ENCODE measurements at places on chromosomes 11 and 22.

DNA sequence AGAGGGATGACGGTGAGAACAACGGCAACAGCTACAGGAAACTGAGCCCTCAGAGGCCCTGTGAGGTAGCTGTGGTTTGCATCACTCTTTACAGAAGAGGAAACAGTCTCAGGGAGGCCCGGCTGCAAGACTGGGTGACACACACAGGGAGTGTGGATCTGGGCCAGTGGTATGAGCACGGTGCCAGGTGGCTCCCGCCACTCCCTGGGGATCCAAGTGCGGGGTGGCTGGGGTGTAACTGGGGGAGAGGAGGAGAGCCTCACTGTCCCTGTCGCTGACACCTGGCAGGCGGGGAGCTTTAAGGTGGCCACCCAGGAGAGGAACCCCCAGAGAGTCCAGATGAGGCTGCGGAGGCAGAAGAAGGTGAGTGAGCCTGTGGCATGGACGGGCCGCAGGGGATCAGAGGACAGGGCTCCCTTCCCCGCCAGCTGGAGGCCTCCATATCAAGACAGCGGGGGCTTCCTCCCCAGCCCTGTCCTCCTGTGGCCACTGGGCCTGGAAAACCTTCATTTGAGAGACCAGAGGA lies 5.6 kb downstream of the RGL4 start:
- DNase-seq, result peak; percentile 91

DNA sequence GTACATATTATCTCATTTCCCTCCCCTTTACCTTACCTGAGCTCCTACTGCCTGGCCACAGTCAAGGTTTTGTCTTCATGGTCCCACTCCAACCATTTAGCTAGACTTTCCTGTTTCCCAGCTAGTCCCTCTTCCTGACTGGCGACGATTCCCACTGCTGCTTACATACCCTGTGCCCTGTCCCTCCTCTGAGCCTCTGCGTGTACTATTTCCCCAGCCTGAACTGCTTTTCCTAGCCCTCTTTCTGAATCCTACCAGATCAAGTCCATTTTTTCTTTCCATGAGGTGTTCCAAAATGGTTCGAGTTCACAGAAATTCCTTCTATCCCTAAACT lies 23.4 kb downstream of the MRPL16 start:
- no peak for DNase-seq

DNA sequence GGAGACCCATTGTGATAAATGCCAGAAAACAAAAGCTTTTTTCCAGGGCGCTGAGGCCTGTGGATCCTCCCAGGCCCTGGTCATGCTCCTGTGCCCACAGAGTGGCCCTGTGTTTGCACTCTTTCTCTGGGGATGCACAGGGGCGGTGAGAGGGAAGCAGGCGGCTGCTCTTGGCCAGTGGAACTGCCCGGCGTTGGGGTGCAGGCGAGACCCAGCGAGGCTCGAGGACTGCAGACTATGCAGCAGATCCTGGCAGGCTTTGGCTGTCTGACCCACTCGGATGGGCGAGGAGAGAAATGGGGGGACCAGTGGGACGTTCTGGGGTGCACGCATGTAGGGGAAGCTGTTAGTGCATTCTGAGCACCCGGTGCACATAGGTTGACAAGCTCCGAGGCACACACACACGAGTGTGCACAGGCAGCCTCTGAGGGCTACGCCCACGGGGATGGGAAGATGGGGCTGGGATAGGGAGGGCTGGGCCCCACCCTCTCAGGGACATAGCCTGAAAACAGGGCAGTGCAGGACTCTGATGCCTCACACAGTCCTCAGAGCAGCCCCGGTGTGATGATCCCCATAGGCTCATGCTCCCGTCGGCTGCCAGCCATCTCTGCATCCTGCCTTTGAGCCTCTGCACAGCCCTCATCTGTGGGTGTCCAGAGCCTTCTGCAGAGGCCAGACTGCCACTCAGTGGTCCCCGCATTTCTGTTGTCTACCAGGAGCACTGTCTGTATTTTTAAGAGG lies 1233.5 kb downstream of the BRD1 start:
- no peak for DNase-seq

DNA sequence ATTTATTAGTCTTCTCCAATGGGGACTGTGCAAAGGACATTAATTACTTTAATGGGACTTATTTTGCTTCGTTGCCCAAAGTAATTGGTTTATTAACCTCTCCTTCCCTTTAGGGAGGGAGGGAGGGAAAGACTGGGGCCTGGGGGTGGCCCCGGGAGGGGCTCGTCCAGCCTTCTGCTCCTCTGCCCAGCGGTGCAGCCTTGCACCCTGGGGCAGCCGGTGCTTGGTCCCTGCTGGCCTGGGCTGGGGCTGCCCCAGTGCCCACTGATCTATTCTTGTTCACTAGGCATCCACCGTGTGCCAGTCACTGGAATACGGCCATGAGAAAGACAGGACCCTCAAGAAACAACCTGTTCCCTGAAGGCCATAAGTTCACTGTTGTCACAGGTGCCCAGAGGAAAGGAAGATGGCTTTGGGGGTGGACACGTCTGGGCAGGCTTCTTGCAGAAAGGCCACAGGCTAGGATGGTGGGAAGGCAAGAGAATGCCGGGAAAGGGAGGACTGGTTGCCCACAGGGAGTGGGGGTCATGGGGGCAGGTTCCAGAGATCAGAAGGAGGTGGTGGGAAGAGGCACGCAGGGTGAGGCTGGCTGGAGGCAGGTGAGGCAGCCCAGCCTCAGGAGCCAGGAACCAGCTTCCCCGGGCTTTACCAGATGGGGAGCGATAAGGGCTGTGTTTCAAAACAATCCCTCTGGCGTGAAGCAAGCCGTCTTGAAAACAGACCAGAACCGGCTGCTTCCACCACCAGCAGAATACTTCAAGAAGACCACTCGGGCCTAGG lies 47.6 kb upstream of the KCNQ1OT1 start:
- DNase-seq, result no peak

GRCh38 chr11:3879967-3880542 lies 24.6 kb downstream of the STIM1 start:
- DNase-seq, result no peak

DNA sequence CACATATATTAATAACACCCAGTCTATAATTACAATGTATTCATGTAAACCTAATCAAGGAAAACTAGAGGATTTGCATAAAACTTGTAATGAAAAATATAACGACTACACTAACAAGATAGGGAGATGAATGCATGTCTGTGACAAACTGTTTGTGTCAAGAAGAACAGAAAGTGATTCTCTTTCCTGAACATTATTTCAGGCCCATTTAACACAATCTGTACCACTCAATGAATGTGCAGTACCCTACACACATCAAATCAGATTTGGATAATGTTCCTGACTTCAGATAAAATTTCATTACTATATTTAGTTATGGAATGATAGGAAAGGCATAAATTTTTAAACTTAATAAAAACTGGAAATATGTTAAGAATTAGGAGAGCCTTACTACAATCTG lies 93.1 kb downstream of the CADM1 start:
- no peak for DNase-seq

GRCh38 chr11:70470127-70470526 lies 71.8 kb downstream of the CTTN start:
- DNase-seq, result no peak

DNA sequence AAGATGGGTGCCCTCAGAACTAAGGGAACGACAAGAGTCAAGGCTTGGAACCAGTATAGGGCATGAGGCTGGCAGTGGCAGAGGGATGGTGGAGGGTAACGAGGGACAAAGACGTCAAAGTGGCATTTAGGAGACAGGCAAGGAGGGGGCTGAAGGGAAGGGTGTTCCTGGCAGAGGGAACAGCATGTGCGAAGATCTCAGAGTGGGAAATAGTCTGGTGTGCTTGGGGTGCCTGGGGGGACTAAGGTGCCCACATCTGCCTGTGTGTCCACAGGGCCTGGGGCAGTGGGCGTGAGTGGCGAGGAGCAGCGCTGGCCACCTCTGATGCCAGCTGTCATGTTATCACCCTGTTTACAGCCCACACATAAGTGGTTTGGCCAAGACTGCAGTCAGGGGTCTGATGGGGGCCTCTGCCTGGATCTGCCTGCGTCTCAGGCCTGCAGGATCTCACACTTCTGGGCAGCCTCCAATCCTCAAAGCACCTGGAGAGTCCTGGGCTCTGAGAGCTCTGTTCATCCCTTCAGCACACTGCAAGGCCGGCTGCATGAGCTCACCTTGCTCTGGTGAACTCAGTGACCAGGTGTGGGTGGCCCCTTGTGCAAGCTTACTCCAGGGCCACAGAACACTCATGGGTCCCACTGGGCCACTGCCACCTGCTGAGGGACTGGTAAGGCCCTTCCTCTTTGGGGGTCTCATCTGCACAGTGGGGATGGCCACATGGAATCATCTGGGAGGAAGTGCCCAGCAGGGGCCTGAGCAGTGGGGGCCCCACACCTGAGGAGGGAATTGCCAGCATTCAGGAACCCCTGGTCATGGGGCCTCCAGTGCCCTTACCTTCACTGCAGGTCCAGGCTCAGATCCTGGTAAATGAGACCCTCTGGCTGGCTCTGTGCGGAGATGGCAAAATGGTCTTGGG lies 89.7 kb upstream of the SHISAL1 start:
- DNase-seq, result no peak

GRCh38 chr22:47452184-47452583 lies 689.7 kb downstream of the TBC1D22A start:
- peak; percentile 23 for DNase-seq

DNA sequence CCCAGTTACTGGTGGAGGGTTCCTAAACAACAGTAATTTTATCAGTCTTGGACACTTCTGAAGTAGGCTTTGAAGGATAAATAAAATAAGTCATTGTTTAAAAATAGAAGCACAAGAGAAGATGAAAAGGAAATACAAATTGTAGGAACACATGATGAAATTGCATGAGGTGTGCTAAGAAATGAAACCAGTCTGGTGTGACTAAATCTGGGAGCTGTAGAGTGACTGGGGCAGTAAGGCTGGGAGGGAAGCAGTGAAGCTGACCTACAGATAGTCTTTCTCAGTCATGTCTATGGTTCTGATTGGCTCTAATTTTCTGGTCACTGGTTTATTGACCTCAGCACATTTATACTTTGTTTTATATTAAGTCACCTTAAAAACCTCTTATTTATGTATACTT lies 139.1 kb downstream of the SLC17A6 start:
- no peak for DNase-seq

- no peak for DNase-seq
Measured at GRCh38 chr11:65047581-65048422, 6.8 kb downstream of the SAC3D1 start.

DNA sequence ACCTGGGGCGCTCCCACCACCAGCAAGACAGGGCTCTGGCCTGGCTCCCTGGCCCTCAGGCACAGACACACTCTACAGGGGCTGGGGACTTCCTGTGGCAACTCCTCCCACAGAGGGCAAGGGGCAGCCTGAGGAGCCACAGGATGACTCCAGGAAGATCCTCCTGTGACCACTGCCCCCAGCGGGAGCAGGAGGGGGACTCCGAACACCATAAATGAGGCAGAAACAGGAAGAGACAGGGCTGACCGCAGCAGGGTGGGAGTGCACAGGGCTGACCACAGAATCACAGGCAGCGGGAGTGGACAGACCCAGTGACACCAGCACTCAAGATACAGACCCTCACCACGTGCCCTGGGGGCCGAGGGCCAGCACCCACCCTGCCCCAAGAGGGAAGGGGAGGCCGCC lies 10.8 kb downstream of the ARAP1 start:
- no peak for DNase-seq

All from activated CD4-positive, alpha-beta T cell treated with anti-CD3 and anti-CD28 coated beads, Interleukin-2, Interleukin-6, amounts not matched to agents 100 ng/mL and 50 ng/mL, durations not matched to agents 16 hours and 8 hours (primary cell).